PC-3 (cell line): ENCODE measurements at places on chromosomes 7 and 10. TPM values are rescaled to one million over a fixed set of nuclear protein-coding genes. Genes with fewer than 3 reads are reported as not detected.

The GNGT1 gene
- not detected in 2 replicates for total RNA-seq

The TSPAN15 gene
- total RNA-seq: 186 and 212 TPM in 2 replicates

The POU6F2 gene
- not detected in 2 replicates for total RNA-seq

The ZNF679 gene
- not detected in 2 replicates for total RNA-seq

The ARID5B gene
- 24.5 and 26.4 TPM in 2 replicates for total RNA-seq

The TBC1D12 gene
- total RNA-seq: 4.5 and 8.4 TPM in 2 replicates

The AOAH gene
- not detected in 2 replicates for total RNA-seq
